Naive thymus-derived CD8-positive, alpha-beta T cell (primary cell): ENCODE measurements at places on chromosomes 12 and 14. TPM values are rescaled to one million over a fixed set of nuclear protein-coding genes. Genes with fewer than 3 reads are reported as not detected.

GRCh38 chr14:98466807-98467206, 805.2 kb downstream of the BCL11B start:
- DNase-seq, result no peak

GRCh38 chr12:106416273-106416672, 58.7 kb downstream of the POLR3B start:
- no peak for DNase-seq

DNA sequence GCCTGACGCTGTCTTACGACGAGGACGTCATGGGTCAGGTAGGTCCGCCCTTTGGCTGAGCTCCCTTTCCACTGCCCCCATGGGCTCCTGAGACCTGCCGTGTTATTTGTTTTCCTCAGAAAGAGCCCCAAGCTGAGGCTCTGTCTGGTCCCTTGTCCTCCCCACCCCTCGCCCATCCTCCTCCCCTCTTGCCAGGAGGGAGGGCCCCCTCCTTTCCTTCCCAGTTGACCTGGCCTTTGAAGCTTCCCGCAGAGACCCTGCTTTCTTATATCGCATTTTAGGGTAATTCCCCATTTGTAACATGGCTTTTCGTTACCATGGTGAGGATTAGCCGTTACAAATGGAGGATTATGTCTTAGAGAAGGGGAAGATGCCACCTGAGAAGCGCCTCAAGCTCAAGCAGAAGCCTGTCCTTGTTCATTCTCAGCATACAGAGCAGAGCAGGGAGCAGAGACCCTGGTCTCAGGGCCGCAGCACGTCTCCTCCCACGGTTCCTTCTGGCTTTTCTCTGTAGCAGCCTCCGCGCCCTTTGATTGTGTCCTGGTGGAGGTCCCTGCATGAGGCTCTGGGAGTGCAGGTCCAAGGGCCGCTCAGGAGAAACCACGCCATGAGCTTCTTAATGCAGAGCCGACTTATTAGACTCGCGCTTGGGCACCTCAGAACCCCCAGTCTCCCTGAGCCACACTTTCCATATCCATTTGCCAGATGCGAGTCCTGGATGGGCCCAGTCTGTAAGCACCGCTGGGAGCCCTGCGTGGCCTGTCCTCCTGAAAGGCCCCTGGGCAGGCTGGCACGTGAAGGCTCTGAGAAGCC, 47.2 kb downstream of the UBE3B start:
- no peak for DNase-seq

- no peak for DNase-seq
These were observed 432.6 kb downstream of the PCNX1 start for GRCh38 chr14:71339650-71340415.

The LRFN5 gene
- not detected for polyA plus RNA-seq
